HEK293T (cell line): ENCODE measurements at places on chromosomes 1 and 21.

- no peak for DNase-seq
Observed at GRCh38 chr1:151867765-151868411, 14.4 kb upstream of the THEM5 start.

GRCh38 chr1:179812501-179813292, 64.9 kb downstream of the TOR1AIP2 start:
- no peak for DNase-seq

DNA sequence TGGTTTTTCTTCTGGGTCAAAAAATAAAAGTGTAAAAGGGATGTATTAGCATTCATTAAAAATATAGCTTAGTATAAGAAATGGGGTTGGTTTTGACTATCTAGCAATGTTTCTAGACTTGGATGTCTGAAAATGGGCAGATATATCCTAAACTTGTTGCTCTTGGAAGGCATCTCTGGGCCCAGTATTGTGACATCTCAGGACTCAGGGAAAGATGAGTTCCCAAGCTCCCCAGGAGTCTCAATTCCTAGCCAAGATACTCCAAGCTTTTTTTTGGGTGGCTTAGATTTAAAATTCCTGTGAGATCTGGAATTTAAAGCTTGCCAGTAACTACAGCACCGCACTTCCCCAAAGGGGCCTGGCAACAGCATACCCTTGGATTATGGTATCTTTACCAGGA, 11.5 kb upstream of the HSD17B7 start:
- no peak for DNase-seq

DNA sequence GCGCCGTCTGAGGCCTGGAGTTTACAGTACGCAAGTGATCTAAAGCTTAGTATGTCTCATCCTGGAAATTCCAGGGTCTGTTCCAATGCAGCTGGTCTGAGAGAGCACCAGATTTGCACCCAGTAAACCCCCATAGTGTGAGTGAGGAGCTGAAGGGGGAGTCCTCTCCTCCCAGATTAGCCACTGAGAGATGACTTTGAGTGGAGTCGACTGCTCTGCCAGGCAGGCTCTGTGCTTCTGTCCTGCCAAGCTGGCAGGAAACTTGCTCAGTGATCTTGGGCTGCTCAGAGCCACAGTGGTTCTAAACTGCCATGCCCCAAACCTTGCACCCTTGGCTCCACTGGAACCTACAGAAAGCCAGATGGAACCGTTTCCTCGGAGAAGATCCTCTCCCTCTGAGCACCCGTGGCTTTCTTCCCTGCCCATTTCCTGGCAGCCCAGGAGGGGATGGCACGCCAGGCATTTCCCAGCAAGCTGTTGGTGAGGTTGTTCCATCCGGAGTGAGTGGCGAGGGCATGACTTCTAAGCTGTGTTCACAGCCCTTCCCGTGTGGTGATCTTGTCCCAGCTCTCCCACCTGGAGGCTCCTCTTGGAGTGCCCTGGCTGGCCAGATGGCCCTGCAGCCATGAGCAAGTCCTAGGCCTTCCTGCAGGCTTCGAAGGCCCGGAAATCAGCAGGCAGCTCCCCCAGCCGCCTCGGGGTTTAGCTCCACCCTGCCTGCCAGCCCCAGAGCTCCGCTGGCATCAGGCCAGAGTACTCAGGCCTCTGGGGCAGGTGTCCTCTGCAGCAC, 125.9 kb upstream of the VAMP3 start:
- DNase-seq = no peak

DNA sequence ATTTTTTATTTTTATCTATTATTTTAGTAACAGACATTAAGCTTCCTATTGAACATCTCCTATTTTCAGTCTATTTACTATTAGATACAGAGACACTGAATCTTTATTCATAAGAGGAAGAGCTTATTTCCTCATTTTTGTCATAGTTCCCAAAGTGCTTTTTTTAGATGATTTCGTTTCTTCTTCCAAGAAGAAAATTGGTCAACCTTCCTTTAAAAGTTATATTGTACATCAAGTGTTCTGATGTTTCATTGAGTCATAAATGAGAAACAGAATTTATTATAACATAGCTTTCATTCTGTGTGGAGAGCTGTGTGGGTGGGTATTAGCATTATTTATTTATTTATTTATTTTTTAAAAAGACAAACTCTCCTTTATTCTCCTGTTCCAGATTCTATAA, 50.6 kb upstream of the BACH1 start:
- no peak for DNase-seq

- DNase-seq = no peak
Observed at GRCh38 chr1:36446746-36447145, 3.5 kb downstream of the OSCP1 start.

DNA sequence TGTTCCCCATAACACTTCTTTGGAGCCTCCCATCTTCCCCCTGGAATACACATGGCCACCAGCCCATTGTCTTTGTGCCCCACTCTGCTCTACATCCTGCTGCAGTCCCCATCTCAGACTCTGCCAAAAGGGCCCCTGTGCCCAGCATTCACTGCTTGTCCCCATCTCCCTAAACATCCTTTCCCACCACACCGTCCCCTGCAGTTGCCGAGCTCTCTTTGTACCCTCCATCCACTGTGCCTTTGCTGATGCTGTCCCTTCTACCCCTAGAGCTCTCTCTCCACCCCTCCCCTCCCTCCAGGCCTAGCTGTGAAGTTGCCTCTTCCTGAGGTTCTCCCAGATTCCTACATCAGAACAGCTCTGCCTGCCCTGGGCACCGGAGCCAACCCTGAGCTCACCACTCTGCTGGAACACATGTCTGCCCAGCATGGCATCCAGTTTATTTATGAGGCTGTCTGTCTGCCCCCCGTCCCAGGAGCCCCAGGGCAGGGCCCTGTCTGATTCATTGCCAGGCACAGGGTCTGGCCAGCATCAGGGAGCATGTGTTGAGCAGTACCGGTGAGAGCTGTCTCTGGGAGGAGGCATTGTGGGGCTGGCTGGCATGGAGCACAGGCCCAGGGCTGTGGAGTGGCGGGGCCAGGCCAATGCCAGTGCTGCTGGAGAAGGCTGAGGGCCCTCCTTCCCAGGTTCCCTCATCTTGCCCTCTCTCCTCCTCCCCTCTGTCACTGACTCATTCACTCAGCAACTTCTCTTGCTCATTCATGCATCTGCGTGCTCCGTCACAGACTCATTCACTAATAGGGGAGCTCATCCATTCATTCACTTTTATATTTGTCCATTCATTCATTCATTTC, 28.8 kb downstream of the EDN2 start:
- no peak for DNase-seq

DNA sequence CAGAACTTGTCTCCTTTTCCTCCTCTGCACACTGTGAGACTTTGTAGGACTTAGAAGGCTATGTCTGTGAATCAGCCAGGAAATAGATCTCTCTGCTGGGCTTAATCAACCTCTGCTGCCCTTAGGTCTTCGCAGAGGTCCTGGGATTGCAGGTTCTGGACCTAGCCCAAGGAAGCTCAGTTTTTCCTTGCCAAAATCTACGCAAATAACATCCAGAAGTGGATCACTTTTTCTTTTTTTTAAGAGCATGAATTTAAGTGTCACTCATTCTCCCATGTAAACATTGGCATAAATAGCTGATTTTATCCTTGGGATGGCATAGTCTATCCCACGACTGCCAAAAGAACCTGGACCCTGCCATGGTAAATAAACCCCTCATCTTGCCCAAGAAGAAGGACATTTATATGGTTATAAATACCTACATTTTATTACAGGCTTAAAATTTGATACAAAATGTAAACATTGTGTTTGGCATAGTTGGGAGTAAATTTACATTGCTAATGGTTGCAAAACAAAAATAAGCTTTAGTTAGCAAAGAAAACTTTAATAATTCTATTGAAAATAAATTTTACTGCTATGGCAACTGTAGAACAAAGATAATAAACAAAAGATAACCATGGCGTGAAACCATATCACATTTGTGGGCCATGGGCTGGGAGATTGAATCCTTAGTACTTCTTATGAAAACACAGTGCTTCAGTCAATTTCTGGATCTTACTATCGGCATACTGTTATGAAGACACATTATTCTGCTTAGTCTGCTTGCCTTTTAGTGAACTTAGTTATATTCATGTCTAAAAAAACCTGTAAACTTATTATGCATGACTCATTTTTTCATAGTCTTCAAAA, 24.5 kb upstream of the DISC1 start:
- DNase-seq = no peak

GRCh38 chr1:221381910-221382623, 359.8 kb downstream of the DUSP10 start:
- no peak for DNase-seq

DNA sequence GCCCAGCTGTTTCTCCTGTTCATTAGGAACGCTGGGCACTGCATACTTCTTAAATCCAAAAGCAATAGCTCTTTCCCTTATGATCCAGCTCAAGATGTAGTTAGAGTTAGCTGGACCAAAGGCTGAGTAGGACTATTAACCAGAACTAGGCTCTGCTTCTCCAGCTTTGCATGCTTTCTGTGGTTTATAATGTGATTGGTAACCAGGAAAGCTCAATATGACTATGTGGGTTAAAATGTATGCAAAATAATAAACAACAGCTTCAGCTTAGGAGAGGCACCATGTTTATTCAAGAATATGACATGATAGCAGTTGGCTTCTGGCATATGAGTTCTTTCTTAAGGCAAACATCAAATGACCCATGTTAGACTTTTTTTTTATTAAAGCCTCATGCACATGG, 73.8 kb downstream of the LYPLAL1 start:
- no peak for DNase-seq

DNA sequence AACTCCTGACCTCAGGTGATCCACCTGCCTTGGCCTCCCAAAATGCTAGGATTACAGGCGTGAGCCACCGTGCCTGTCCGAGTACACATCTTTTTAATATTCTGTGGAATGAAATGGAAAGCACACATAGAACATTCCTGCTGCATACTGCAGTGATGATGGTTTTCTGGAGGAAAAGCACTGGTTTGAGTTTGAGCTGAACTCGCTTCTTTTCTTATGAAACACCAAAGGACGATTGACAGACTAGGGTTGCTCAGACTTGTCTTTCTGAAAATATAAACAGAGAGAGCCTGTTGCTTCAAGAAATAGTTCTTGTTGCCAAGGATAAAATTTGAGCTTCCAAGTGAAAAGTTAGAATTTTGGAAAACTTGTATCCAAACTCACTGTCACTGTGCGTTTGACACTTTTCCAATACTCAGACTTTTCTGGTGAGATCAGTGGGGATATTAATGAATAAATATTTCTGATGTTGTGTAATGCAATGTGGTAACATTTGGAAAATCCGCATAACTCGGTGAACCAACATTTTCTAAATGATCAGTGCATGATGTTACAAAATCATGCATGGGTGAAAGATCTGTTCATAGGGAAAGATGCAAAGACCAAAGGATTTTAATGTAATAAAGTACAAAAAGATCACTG, 15.0 kb upstream of the ERMAP start:
- DNase-seq = no peak

GRCh38 chr1:242412921-242413320, 111.6 kb downstream of the PLD5 start:
- no peak for DNase-seq

DNA sequence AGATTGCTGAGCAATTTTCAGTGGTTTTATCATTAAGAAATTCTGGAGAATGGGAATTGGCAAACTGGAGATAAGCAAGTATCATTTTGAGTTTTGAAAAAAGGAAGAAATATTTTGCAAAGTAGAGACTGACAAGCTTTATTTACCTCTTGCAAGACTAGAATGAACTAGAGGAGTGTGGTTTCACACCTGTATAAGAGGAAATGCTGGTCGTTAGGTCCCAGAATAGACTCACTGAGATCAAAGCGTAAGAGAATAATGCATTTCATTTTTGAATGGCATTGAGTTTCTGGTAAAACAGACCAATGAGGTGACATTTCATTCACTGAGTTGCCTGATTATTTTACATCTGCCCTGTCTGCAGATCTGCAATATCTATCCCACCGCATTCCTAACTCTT, 308.1 kb downstream of the ADGRL2 start:
- no peak for DNase-seq

DNA sequence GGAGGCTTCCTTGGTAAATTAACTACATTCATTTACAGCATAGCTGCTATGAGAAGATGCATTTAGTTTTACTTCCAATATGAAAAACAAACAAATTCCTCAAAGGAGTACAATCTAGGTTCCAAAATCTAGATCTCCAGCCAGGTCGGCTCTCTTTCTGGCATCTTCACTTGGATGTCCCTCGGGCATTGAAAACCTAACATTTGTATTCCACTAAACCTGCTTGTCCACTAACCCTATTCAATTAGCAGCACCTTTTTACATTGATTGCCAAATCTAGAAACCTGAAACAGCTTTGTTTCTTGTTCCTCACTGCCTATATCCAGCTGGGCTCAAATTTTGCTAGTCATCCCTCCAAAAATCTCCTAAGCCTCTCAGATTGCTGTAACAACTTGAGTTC, 14.3 kb upstream of the CXADR start:
- no peak for DNase-seq

DNA sequence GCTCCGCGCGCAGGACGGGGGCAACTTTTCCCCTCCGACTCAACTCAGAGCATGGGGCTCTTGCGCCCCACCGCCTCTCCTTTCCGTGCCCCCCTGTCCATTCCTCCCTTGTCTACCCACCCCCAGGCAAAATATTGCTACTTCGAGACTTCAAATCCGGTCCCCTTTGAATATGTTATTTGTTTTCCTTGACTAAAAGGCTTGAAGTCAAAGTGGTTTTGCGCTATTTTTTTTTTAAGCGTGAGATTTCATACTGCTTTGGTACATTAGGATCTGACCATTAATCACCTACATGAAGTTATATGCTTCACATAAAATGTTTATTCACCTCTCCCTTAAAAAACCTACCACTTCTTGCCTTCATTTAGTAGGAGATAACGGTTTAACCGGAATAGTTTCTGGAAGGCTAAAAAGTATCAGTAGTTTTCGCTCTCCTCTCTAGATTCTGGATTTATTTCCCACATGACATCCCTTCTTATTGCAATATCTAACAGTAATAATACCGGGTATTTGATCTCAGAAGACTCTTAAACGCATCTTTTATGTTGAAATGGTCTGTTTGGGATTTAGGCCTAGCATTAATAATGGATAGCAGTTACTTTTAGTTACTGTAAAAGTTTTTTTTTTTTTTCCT, 1.6 kb downstream of the NFIA start:
- DNase-seq = no peak

DNA sequence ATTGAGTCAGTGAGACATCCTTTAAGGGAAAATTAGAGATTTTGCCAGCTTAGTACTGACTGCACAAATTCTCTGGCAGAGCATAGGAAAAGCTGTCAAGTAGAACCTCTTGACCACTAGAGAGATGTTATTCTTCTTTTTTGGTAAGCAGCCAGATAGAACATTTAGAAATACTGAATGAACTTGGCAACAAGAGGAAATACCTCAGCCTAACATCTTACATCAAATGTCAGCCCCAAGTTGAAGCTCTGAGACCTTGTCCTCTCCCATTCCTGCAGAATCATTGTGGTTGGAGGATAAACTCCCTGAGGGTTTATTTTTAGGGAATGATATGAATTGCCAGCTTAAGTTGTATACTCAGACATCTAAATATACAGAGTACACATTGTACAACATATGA, 53.5 kb downstream of the MIGA1 start:
- no peak for DNase-seq

DNA sequence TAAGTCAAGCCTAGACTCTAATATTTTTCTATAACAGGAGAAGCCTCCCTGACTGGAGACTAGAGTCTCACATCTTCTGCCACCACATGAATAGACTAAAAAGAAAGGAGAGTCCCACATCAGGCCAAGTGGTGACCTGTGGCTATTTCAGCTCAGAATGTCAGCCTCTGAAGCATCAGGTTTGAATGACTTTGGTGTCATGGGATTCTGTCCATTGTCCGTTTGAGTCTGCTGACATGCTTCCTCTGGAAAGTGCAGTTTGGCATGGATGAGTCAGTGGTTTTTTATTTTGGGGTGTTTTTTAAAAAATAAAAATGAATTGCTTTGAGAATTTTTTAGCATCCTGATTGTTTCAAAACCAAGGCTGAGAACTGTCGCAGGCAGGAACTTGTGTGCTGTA, 19.5 kb downstream of the DYRK3 start:
- no peak for DNase-seq
